H4 (cell line): ENCODE measurements at places on chromosomes 11 and 22. TPM values are rescaled to one million over a fixed set of nuclear protein-coding genes. Genes with fewer than 3 reads are reported as not detected.

DNA sequence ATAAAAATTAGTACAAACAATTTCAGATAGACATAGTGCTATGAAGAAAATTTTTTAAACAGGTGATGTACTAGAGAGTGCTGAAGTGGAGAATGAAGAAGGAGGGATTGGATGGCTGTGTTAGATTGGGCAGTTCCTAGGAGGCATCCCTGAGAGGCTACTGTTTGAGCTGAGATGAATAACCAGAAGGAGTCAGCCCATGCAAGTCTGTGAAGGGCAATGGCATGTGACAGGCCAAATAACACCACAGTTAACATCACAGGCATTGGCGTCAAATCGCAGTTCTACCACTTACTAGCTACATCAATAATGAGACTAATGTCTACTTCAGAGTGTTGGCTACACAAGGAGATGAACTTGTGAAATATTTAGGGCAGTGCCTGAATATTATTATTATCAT, 35.4 kb downstream of the HORMAD2 start:
- DNase-seq, result no peak

- DNase-seq, result no peak
Measured at GRCh38 chr11:116689413-116690127, 83.2 kb downstream of the BUD13 start.

FZD4 gene
- total RNA-seq, result 8.8 and 10.5 TPM in 2 replicates

DNA sequence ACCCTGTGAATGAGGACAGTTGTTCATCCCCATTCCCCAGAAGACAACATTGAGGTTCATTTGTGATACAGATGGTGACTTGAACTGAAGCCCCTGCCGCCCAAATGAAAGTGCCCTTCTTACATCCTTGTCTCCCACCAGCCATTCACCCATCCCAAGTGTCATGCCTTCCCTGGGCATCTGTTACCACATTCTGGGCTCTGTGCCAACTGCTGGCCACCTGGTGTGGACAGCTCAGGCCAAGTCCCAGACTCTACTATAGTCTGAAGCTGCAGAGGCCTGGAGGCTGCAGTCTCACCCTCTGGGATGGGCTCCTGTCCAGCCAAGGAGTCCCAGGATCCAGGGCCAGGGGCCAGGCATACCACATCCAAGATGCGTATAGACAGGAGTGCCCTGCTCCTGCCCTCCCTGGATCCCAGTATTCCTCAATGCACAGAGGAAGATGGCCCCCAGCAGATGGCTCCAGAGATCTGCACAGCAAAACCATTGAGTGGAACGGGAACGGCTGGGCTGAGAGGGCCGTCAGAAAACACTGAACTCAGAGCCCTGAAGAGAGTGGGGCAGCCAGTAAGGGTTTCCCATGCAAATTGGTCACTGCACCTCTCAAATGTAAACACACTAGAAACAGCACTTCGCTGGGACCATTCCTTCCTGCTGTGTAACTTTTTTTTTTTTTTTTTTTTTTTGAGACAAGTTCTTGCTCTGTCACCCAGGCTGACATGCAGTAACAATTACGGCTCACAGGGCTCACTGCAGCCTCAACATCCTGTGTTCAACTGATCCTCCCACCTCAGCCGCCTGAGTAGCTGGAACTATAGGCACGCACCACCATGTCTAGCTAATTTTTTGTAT, 22.8 kb downstream of the ARRB1 start:
- DNase-seq, result peak; percentile 92
